AML-193 (cell line): ENCODE measurements at places on chromosomes 6 and 20.

DNA sequence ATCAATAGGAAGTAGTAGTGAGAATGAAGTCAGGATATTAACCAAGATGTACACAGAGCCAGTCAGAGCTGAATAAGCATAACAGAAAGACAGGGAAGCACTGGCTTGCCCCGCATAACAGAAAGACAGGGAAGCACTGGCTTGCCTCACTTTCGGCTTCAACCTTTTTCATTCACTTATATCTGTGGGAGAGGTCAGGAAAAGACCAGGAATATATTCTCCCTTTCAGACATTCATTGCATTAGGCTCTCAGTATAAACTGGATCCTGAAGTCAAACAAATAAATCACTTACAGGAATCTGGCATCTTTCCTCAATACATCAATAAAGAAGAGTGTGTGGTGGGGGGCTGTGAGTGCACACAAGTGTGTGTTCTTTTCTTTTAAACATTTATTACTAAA lies 437.6 kb downstream of the C6orf118 start:
- no peak for DNase-seq

GRCh38 chr6:35036059-35036827 lies 104.9 kb downstream of the TCP11 start:
- DNase-seq = no peak

- DNase-seq = no peak
These were observed at the start of gene CNR1 for GRCh38 chr6:88165844-88166492. CNR1 (minus strand) TSS chr6:88166347; CDS start chr6:88145274, 21,073 bp downstream.

DNA sequence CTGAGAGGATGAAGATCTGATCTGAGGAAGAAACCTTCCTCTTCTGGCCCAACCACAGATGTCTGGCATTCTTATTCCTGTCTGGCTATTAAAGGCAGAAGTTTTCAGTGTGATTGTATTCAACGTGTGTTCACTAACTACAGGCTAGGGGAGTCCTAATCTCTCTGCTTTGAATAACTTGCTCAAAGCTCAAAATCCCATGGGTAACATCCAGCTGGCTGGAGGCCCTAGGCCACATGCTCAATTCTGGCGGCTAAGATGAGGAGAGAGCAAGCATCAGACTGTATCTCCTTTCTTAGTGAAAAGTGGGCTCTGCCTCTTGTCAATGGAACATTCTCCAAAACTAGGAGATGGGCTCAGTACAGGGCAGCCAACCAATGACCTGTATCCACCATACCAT lies 478.0 kb downstream of the KIF16B start:
- no peak for DNase-seq

GRCh38 chr6:17653198-17653882 lies 53.2 kb downstream of the FAM8A1 start:
- DNase-seq = no peak

- no peak for DNase-seq
These were observed 19.2 kb downstream of the ZBTB2 start for GRCh38 chr6:151372164-151372563.

DNA sequence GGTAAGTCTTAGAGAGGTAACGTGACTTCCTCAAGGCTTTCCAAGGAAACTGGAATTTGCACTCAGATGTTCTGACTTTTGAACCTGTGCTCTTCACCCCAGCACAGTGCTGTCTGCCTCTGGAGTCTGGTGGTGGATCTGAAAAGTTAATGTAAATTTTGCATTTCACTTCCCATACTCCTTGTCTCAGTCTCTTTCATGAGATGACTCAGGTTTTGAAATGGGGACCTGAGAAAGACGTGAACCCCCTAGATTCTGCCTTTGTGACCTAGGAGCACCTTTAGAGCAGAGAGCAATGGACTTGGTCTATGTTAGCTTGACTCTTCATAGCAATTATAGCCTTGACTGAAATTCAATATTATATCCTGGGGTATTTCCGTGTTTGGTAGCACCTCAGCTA lies 223.0 kb downstream of the QKI start:
- no peak for DNase-seq

- DNase-seq = no peak
These were observed 19.3 kb downstream of the AK9 start for GRCh38 chr6:109671733-109672132.

DNA sequence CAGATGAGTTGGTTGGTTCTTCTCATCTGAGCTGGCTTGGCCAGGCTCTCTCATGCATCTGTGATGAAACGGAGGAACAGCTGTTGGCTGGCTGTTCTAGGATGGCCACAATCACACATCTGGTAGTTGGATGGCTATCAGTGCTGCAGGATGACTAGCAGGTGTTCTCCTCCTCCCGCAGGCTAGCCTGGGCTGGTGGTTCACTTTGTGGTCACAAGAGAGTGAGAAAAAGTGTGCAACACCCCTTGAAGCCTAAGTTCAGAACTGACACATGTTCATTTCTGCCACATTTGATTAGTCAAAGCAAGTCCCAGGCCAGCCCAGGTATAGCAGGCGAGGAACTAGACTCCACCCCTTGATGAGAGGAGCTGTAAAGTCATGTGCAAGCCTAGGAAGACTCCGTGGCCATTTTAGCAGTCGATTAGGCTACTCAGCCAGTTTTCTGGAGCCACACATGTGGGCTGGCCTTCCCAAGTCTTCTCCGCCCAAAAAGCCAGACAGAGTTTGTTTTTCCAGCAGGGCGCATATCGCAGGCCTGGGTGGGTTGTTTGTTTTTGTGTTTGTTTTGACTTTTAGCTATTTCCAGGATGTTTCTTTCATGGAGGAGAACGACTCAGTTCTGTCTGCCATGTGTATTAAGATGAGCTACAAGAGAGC lies 120.8 kb downstream of the ISM1 start:
- no peak for DNase-seq

- no peak for DNase-seq
These were observed 46.2 kb downstream of the TRAF3IP2 start for GRCh38 chr6:111559188-111560097.

GRCh38 chr6:150931405-150931804 lies 65.9 kb downstream of the MTHFD1L start:
- no peak for DNase-seq

GRCh38 chr6:49632727-49633126 lies 3.9 kb downstream of the RHAG start:
- DNase-seq = no peak

GRCh38 chr6:114987281-114987680 lies 644.5 kb upstream of the HS3ST5 start:
- peak; percentile 13 for DNase-seq

DNA sequence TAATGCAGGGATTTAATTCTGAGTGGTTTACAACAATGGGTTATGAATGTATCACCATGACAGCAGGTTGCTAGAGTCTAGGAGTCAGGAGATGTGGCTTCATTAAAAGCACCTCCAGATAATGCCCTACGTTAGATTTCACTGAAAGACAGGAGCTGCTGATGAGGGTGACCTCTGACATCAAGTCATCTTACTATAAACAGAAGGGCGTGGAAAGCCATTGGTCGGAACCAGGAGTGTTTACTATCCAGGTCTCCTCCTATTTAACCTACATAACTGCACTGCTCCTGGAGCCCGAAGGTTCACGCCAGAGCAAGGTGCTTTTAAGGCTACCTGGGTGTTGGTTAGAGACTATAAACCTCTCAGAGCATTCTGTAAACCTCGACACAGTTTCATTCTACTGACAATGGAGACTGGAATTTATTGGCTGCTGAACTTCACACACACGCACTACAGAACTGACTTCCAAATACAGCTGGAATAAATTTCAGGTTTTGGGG lies 128.7 kb downstream of the EYA4 start:
- no peak for DNase-seq

DNA sequence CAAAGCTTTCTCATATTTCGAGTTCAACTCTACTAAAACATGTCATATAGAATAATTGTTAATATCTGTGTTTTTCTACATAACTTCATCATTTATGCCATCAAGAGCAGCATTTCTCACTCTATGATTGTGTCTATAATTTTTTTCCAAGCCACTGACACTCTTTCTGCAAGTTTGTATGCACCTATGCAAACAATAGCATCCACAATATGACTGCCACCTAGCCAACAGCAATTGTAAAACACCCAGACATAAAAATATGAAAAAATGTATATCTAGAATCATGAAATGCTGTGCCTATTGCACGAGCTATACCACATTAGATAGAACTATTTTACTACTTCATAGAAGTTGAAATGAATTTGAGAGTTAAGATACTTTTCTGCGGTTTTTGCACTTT lies 286.5 kb upstream of the MARCKS start:
- no peak for DNase-seq

DNA sequence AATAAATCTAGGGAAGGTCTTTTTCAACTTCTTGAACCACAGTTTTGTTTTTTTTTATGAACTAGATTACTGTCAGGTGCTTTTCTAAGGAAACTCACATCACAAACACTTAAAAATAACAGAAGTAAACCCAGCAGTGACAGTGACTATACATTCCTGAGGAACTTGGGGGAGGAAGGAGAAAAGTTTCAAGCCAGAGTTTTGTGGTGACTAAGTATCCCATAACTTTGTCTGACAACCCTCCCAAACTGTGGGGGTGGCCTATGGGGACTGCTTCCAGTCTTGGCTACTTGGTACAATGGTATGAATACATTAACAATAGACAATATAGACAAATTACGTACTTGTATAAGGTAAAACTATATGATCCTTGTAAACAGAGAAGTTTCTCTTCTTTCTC lies 202.5 kb upstream of the MAN1A1 start:
- no peak for DNase-seq

DNA sequence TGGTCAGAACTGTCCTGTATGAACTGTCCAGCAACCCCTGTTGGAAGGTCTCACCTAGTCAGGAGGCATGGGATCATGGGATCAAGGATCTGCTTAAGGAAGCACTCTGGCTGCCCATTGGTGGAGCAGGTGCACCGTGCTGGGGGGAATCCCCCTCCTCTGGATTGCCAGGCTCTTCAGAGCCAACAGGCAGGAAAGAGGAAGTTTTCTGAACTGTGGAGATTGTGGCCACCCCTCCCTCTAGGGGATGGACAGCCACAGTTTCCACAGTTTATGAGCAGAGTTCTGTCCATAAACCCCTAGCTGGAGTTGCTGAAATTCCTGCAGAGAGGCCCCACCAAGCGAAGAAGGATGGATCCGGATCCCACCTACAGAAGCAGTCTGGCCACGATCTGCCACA lies 13.0 kb upstream of the HLA-DQB1 start:
- DNase-seq = peak; percentile 25

DNA sequence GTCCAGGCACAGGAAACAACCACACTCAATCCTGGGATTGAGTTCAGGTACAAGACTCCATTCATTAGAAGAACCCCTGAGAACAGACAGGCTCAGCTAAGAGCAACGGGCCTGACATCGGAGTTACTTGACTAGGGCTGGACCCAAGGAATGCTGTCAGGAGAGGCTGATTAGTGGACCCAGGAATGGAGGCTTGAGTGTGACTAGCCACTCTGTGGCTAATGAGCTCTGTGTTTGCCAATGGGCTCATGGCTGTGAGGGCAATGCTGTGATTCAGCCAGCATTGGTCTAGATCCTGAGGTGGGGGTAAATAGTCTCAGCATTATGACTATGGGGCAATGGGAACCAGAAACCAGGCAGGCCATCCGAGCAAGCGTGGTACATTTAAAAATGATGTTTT lies 71.8 kb downstream of the RIOK1 start:
- DNase-seq = no peak

DNA sequence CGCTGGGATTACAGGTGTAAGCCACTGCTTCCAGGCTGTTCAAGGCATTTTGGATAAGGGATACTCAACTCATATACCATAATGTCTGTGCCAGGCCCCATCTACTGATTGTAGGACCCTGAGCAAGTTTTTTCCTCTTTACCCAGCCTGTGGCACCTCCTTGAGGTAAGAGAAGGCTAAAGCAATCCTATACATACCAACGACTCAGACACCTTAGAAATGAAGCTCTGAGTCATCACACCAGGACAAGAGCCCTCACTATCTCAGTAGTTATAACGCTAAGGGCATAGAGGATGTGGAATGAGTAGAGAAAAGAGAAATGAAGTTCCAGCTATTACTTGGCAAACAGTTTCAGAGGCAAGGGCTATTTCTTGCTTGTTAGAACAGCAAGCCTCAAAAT lies 16.9 kb downstream of the NDRG3 start:
- no peak for DNase-seq

DNA sequence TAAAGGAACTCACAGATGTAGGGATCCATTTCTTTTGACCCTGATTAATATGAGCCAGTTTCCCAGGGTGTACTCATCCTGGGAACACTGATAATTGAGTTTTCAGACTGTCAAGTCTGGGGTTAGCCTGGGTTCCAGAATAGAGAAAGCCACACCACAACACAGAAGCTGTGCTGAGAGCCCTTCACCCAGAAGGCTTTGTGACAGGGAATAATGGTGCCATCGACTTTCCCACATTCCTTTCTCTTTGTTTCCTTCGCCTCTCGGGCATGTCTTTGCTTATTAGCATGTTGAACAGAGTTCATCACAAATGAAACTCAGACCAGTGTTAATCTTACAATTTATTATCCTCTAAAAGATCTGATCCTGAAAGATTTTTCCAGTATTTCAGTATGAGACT lies 95.0 kb downstream of the TCP11 start:
- no peak for DNase-seq

DNA sequence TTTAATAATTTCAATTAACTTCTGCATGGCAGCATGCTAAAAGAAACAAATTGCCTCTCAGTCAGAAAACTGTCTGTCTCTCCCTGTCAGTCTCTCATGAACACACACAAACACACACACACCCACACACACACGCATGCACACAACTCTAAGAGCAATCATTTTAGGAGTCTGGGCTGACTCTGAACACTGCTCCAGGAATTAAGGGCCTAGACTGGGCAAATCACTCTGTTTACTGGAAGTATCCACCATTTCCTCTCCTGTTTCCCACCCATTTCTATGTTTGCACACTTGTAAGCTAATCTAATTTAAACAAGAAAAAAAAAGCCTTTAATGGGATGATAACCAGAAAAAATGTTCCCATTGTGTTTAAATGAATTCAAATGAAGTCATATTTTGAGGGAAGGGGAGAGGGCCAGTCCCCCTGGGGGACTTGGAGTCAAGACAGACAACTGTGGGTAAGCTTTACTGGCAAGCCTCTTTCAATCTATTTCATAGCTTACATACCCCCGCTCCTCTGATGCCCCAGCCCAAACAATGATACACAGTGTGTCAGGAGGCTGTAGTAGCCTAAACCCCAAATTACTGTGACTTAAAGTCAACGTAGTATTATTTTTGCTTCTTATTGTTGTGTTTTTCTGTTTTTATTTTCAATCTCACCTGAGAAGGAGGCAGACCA lies 447.8 kb upstream of the FLRT3 start:
- no peak for DNase-seq

- peak; percentile 51 for DNase-seq
These were observed 126.7 kb downstream of the UNC5CL start for GRCh38 chr6:40912158-40912946.

- no peak for DNase-seq
These were observed 4.7 kb downstream of the GMPR start for GRCh38 chr6:16243055-16243454.

DNA sequence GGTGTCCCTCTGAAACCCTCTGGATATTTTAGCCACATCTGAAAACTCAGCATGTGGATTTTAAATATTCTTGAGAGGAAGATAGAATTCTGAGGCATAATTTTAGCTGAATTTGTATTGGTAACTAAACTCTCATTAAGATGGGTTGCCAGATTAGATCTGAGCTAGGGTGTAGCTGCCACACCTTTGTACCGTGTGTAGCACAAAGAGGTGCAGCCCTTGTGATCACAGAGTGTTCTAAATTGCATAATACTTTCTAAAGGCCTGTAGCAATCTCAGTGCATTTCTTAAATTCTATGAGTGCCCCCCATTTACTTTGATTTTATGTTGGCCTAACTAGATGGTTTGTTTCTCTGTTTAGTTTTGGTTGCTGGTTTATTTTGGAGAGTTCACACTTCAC lies 53.0 kb downstream of the FLRT3 start:
- no peak for DNase-seq
